ENCODE measurements at places on chromosomes 6 and 20.

- no peak for DNase-seq
These were observed 111.0 kb downstream of the BMP7 start for GRCh38 chr20:57155415-57155814.

DNA sequence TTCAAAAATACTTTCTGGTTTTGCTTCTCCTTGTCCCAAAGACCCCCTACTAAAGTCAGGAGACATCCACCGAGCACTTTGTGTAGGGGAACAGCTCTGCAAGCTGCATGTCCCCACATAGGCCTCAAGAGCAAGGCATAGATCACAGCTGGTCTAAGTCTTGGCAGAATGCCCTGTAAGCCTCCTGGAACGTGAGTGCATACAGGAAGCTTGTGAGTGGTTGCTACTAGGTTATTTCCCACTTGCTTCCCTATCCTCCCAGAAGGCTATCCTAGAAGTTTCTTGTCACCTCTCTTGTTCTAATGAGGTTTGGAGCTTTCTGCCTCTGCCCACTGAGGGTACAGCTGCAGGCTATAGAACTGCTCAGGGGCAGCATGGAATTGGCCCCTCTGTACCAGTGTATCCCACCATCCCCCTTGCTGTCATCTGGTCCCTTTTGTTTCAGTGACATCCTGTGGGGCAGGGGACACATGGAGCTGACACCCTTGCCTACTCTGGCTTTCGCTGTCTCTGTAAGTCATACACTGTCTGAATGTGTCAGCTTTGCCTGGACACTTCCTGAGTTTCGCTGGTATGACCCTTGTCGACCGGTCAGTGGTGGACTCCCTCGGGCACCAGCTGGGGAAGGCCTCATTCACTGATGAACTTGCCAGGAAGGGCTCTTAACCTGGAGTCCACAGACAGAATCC, 35.6 kb upstream of the KCNK16 start:
- no peak for DNase-seq

GRCh38 chr6:72262254-72262653, 359.6 kb upstream of the KCNQ5 start:
- DNase-seq: no peak

GRCh38 chr6:144285798-144286502, 815 bp downstream of the UTRN start:
- peak; percentile 13 for DNase-seq

DNA sequence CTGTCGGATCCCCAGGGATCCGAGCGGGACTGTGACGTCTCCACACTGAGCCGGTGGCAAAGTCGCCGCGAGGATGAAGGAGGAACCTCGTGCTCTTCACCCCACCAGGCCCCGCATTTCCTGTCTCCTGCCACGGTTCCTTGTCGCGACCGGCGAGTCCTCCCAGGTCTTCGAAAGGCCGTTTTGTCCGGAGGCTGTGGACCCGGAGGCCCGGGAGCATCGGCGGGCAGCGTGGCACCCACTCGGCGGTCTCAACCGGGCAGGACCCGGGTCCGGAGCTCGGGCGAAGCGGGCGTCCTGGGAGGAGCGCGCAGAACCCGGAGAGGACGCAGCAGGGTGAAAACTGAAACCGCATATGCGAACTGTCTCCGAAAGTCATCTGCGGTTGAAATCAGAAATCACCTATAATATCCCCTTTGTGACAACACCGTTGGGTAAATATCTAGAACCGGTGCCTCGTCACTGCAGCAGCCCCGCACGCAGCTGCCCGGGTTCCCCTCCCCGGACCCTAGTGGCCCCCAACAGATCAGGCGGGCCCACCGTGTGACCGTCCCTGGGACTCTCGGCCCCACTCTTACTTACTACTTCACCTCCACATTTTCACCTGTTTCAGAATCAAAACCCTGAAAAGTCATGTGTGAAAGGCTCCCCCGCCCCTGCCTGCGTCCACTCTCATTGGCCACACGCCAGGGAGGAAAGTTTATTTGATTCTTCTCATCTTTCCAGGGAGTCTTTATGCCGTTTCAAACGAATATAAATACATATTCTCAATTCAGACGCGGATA, 3.1 kb upstream of the ULBP2 start:
- peak; percentile 79 for DNase-seq

- peak; percentile 58 for DNase-seq
These were observed 721 bp downstream of the KDM1B start for GRCh38 chr6:18155864-18156421.

- DNase-seq: peak; percentile 39
These were observed 39.2 kb downstream of the SAMD3 start for GRCh38 chr6:130183271-130184222.

- DNase-seq: no peak
These were observed 221.7 kb upstream of the ECI2 start for GRCh38 chr6:4356899-4357659.

DNA sequence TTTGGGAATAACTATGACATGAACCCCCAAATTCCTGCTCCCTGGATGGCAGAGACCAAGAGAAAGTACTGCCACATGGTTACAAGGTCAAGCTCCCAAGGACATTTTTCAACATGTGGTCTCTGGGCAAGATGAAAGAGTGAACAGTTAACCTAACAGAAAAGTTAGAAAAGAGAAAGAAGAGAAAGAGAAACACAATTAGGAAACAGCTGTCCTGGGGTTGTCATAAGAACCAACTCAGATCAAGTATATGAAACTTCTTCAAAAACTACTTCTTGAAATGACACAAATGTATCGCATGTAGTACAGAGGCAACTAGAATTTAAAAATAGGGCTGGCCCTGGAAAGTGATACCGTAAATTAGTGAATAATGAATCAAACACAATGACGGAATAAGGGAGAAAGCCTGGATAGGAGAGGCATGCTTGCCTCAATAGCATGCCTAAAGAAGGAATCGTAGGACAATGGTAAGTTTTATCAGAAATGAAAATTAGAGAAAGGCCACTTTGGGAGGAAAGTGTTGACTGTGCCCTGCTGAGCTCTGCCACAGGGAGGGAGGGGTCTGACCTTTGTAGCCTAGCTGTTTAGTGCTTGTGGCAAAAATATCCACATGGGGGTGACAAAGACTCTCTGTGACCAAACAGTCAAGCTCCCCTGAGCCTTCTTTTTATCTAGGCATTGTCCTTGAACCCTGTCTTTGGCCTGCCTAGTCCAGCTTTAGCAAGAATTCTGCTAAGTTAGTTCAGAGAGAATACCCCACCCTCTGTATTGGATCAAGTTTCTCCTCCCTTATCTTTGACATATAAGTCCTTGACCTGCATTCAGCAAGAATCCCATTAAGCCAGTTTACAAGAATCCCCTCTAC, 4.3 kb upstream of the DCBLD1 start:
- peak; percentile 17 for DNase-seq

- DNase-seq: no peak
These were observed 309.8 kb downstream of the CDC5L start for GRCh38 chr6:44697327-44697726.

DNA sequence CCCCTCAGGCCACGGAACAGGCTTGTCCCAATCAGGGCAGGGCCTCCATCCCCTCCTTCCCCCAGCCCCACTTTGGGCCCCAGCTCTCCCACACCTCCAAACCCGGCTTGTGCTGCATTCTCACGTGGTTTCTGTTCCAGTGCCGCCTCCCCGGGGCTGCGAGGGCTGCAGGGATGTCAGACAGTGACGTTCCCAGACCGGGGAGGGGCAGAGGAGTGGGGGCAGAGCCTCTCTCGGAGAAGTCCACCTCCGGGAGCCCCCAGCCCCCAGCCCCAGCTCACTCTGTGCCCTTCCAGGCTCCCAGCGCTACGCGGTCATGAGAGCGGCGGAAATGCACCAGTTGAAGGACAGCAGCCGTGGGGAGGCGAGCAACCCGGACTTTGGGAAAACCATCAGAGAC, 18.5 kb downstream of the SLCO4A1 start:
- no peak for DNase-seq

GRCh38 chr6:134873500-134874388, 76.2 kb downstream of the ALDH8A1 start:
- DNase-seq: no peak

GRCh38 chr6:101393251-101393828, at the start of gene GRIK2:
Gene GRIK2 (plus strand): TSS chr6:101393708.
- no peak for DNase-seq

- no peak for DNase-seq
These were observed 80.3 kb upstream of the STMND1 start for GRCh38 chr6:17021539-17021889.

DNA sequence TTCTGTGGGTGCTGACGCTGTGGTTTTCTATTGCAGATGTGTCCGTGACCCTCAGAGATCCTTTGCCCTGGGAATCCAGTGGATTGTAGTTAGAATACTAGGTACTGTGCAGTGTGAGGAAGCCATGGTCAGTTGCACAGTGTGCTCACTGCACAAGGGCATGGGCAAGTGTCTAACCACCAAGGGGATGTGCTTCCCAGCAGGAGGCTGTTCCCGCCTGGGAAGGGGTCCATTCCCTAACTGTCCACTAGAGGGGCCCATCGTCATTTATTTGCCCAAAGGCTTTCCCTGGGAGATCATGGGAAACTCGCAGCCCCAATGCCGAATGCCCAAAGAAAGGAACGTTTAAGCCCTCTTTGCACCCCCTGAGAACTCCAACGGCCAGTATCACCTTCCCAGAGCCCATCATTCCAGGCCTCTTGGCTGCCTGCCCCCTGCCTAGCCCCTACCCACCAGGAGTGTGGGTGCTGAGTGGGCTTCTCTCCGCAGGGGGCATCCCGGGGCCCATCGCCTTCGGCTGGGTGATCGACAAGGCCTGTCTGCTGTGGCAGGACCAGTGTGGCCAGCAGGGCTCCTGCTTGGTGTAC, 26.2 kb downstream of the SLCO4A1 start:
- DNase-seq: peak; percentile 64

- no peak for DNase-seq
These were observed 159.8 kb upstream of the ARID1B start for GRCh38 chr6:156617376-156617775.

DNA sequence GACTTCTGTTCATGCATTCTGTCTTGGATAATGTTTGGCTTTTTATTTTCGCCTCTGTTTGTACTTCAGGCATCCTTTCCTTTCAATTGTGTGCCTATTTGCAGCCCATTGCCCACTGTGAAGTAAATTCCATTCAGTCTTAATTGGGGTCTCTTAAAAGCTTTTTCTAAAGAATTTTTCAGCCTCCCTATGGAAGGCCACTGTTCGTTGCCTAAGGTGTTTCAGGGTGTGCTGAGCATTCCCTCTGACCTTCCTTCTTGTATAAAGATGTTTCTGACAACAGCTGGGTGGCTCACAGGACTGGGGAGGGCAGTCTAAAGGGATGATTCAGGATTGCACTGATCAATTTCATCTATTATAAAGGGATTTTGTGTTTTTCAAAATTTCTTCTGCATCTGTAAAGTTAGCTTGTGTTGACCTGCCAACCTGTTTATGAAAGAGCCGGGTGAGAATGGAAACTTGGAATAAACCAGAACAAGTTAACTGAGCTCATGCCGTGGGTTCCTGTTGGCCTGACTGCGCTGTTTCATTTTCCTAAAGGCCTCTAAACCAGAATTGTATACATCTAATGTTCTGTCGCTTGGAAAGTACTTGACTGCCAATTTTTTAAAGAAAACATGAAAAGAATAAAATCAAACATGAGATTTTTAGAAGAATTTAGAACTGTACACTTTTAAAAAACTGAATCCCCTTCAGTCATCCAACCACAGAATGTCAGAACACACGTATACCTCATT, 14.3 kb downstream of the PHACTR2 start:
- DNase-seq: no peak

DNA sequence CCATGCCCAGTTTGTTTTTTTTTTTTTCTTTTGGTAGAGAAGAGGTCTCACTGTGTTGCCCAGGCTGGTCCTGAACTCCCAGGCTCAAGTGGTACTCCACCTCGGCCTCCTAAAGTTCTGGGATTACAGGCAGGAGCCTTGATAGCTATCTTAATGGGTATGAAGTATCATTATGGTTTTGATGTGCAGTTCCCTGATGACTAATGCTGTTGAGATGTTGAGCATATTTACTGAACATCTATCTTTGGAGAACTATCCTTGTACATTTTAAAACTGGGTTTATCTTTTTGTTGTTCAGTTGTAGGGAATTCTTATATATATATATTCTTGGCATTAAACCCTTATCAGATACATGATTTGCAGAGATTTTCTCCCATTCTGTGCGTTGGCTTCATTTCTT, 21.4 kb upstream of the MYL9 start:
- no peak for DNase-seq

GRCh38 chr6:39445667-39446066, 123.2 kb upstream of the KCNK16 start:
- no peak for DNase-seq

DNA sequence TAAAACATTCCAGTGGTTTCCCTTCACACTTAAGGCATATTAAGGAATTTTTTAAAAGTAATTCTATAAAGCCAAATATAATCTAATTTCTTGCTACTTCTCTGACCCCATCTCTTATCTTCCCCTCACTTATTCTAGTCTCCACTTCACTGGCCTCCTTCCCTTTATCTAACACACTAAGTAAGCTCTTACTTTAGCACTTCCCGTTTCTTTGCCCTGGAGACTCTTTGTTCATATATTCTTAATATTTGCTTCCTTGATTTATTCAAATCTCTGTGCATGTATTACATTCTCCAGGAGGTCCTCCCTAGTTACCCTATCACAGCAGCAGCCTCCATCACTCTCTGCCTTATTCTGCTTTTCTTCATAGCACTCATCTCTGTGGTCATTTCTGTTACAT, 20.3 kb downstream of the GTPBP2 start:
- no peak for DNase-seq

- DNase-seq: no peak
These were observed 199.8 kb upstream of the POU3F2 start for GRCh38 chr6:98634569-98634968.

DNA sequence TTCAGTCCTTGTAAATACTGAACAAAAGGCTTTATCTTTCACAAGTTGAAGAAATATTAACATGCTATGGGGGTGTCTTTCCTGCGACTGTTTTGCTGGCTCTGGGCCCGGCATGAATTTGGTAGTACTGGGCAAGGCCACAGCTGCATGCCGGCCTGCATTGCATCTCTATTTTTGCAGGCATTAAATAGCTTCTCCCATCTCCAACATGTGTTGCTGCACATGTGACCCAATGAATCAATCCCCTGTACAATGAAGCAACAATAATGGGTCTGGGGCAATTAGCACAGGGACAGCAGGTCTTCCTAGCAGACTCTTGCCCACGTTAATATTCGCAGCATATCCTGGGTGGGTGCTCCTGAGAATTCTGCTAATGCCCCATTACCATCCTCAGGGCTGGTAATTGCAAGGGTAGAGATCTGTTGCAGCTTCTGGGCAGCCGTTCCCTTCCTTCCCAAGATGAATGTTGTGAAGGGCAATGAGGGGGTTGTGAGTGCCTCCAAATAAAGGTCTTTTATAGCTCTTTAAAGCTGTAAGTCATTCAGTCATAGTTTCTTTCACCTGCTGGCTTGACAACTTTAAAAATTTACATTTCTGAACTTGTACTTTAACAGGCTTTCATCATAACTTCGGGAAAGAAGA, 24.3 kb upstream of the CDYL start:
- no peak for DNase-seq

- no peak for DNase-seq
These were observed 416 bp upstream of the POLR1H start for GRCh38 chr6:30060606-30061091.

DNA sequence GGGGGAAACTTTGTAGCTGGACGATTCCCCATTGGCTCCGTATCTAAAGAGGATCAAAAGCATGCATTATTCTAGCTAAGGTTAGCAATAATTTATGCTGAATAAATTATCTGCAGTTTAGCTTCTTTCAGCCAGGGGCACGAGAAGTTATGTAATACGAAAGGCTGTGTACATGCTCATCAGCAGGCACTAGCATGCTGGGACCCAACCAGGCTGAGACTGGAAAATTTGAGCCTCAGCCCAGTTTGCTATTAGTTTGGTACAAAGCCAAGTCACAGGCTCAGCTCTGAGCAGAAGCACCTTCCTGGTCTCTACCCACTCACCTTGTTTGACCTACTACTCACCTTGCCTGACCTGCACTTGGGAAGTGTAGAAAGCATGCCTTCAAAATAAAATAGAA, 328.1 kb upstream of the ARID1B start:
- no peak for DNase-seq
